ENCODE measurements at places on chromosomes 2 and 18.
A peak's percentile ranks its signal among the peaks of the same experiment; 100 is the strongest.

DNA sequence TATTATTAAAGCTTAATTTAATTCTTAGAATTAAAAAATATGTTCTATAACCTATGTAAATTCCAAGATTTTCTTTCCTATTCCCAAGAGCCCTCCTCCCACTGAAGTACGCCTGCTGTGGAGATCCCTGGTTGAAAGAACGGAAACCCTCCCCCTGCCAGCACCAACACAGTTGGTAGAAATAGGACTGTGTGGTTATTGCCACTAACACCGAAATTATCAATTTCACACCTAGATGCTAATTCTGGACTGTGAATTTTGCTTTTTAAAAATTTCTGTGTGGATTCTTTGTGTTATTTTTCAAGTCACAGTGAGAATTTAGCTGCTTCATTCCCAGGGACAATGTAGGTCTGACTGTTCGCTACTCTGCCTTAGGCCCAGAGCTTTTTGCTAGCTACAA is 305.8 kb upstream of the HNMT start:
- DNase-seq = no peak

DNA sequence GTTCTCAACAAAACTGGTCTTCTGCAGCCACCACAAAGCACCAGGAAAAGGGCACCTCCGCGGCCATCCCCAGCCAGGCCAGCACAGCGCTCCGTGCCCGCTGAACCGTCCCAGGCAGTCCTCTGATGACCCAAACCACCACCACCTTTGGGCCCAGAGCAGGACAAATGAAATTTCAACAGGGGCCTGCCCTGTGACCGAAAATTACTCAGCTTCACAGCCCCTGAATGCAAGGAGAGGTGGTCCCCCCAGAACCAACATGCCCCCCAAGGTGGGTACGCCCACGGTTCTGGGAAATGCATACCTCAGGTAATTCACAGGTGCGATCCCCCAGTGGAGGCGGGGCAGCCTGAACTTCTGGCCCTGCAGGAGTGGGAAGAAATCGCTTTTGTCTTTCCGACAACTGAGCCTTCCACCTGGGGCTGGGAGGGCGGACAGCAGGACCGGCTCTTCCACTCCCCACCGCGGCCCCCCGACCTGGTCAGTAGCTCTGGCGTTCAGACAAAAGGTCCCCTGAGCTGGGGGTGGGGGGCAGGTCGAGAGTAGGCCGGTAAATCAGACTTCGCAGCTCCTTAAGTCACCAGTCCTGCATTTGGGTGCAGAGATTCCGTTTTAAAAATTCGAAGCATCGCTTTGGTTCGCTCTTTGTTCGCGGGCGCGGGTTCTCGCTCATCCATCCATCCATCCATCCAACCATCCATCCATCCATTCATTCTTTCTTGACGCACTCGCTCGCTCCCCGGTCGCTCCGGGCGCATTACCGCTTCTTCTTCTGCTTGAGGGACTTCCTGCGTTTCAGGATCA is 1.4 kb downstream of the ARL4C start:
- no peak for DNase-seq

GRCh38 chr2:72689579-72690195 is 136.1 kb downstream of the EXOC6B start:
- DNase-seq = no peak

DNA sequence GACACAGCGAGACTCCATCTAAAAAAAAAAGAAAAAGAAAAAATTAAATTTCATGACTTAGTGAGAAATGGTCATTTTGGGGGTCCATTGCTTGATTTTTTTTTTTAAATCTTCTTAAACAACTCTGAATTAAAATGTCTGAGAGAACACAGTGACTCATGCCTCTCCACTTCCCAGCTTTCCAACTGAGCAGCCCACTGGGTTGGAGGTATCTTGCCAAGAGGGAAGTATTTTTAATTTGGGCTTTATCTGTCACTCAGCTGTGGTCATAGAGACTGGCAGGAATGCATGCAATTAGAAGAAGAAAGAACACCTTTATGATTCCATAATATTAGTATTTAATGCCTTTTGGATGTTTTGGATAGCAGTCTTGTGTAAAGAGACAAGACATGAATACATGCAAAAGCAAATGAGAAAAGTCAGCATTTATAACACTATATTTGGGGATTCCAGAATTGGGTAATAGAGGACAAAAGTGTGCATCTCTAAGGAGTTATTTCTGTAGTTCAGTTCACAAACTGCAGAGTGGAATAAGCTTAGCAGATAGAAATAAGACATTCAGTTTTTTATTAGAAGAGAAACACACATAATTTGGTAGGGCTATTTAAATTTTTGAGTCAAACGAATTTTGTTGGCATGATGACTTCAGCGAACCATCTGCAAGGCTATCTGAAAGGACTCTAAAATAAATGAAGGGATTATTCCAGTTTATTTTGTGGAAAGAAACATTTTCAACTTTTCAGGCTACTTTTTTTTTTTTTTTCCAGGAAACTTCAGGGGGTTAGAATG is 254.8 kb downstream of the TGIF1 start:
- no peak for DNase-seq

DNA sequence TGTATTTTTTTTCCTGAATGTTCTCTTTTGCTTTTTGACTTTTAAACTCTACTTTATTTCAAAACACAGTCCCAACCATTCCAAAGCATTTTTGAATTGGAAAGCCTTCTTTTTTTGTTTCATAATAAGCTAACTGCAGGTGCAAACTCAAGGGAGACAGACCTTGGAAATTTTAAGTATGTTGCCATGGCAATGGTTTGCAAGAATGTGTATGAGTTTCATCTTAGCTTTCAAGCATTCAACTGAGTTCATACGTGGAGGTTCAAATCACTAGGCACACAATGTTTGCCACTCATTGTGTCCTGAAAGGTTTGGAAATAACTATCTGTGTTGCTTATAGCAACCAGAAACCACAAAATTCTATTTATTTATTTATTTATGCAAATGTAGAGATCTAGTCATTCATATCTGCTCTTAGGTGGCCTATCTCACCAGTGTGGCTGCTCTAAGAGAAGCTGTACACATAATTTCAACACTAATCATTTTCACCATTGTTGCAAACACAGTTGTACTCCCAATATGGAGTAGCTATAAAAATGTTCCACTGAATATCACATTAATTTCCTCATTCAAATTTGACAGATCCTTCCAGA is 805.7 kb upstream of the FSHR start:
- DNase-seq = no peak

- DNase-seq = no peak
Observed at GRCh38 chr18:50619861-50620275, 60.0 kb downstream of the MAPK4 start.

- DNase-seq = no peak
Observed at GRCh38 chr2:236865052-236865451, 220.6 kb upstream of the COPS8 start.

DNA sequence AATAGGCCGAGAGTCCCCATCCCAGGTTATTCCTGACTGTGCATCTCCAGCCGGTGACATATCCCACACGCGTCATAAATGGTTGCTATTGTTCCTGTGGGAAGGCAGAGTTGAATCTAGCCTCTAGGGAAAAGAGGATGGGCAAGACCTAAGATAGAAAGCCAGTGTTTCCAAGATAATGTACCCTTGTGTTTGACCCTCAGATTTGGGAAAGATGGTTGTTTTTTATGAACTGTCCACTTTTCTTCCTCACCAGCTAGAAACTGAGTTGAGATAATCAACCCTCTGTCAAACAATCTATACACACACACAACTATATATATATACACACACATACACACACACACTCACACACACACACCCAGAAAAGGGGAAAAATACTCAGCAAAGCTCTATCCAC is 131.0 kb downstream of the PRKCE start:
- DNase-seq = no peak

DNA sequence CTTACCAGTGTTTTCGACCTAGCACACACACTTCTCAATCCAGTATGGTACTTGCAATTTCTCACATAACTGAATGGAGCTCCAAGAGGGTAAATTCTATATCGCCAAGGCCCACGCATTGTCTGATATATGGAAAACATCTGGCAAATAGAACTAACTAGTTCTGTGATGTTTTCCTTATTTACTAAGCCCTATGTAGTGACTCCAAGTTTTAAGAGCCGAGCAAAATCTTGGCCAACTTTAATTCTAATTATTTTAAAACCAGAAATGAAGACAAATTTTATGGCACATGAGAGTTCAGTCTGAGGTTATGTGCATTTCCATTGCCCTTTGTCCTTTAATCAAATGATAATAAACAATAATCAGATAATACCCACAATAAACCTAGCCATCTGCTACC is 1119.7 kb upstream of the CNTNAP5 start:
- no peak for DNase-seq

DNA sequence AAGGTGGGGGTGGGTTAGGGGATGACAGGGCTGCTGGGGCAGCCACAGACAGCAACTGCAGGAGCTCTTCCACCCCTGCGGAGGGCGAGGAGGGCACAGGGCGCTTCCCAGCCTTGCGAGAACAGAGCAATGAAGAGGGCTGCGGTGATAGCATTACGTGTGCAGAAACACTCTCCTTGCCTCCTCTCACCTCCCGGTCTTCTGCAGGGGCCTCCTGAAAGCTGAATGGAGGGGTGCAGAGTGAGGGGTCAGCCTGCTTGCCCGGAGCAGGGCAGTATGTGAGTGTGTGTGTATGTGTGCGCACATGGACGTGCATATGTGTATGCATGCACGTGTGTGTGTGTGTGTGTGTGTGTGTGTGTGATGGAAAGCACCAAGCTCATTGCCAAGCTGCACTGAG is 29.5 kb upstream of the IL1R2 start:
- DNase-seq = no peak

- peak; percentile 89 for DNase-seq
Observed at GRCh38 chr2:73176881-73177644, 25.3 kb upstream of the NOTO start.

- no peak for DNase-seq
Observed at GRCh38 chr18:56028514-56028913, 440.5 kb upstream of the TCF4 start.

DNA sequence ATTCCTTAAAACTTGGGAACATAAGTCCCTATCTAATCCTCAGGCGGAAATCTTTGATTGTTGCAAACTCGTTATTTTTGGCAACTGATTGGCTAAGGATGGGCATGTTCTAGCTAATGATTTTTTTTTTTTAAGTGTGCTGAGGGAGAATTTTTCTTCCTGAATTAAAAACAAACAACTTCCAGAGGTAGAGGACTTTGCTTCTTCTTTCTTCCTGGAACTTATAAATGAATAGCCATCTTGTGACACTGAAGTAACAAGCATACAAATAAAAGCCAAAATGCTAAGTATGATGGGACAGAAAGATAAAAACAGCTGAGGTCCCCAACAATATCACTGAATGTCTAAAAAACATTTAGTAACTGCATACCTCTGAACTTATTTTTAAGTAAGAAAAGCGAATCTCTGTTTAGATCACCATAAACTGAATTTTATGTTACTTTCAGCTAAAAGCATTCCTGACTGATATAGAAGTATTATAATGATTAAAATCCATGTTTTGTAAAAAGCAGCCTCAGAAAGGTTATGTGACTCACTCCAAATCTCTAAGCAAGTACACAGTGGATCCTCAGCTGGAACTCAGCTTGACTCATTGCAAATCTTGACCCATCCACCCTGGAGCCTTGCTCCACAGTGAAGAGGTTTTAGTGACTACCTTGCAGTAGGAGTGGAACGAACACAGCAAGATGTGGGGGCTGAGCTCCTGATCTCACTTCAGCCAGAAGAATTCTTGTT is 344.4 kb downstream of the CLIP4 start:
- no peak for DNase-seq

DNA sequence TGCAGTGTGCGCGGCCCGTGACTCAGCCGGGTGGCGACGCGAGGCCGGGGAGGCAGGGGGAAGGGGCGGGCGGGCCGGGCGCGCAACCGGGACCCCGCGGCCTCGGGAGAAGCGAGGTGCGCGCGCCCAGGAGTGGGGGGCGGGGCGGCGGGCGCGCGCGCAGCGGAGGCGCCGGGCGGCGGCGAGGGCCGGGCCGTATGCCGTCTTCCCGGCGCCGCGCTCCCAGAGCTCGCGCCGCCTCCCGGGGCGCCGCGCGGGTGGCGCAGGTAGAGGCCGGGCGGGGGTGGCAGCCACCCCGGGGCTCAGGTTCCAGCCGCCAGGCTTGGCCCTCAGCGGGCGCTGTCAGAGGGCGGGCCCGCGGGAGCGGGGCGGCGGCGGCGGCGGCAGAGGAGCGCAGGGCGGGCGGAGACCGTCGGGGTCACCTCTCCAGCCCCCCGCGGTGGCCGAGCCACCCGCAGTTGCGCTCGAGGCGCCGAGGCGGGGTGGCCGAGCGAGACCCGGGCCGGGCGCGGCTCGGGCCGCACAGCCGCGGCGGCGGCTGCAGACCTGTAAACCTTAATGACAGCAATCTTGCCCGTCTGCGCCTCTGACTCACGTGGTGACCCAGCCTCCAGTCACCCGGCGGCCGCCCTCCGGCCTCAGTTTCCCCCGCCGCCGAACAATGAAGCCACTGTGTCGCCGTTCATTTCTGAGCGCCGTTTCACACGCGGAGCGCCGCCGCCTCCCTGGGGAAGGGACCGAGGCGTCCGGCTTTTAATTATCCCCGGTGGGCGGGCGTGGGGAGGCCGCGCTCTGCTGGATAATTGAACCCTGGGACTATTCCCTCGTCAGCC is 25.3 kb upstream of the SMAD7 start:
- DNase-seq = peak; percentile 48

DNA sequence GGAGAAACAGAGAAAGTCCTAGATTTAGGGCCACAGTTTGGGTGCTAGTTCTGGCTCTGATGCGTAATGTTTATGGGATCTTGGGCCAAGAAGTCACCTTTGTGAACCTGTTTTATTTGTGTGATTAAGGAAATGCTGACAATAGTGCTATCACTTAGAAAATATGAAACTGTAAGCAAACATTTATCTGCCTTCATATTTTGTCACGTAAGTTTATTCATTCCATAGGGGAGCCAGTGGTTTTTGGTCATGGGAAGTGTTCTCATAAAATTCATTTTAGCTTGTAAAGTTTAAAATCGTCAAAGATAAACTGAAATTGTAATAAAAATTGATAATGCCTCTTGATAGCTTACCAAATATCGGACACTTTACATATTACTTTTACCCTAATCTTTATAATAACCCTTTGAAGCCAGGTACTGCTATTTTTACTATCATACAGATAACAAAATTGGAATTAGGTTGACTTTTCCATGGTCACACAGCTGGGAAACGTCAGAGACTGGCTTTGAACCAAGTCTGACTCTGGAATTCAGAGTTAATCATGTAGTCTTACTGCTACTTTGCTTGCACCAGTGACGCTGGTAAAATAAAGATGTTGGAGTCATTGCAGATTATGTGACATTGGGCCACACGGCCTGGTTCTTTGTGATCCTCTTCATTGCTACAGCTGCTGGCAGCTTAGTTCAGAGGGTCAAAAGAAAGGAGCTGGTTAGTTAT is 99.7 kb downstream of the ICA1L start:
- no peak for DNase-seq

GRCh38 chr2:44916291-44916690 is 25.2 kb upstream of the SIX3 start:
- no peak for DNase-seq

- DNase-seq = no peak
Observed at GRCh38 chr18:29749704-29750103, 1292.8 kb downstream of the DSC3 start.

GRCh38 chr2:33412920-33413319 is 63.5 kb upstream of the RASGRP3 start:
- DNase-seq = no peak
